CD4-positive, alpha-beta T cell treated with Interleukin-15 for 4 hours (primary cell): ENCODE measurements at places on chromosomes 1 and 21.

- no peak for DNase-seq
These were observed 7.7 kb downstream of the PDZK1IP1 start for GRCh38 chr1:47181955-47182675.

- DNase-seq, result no peak
These were observed 207.3 kb downstream of the NRIP1 start for GRCh38 chr21:14857529-14857928.

GRCh38 chr1:202804126-202804525 is 4.1 kb downstream of the KDM5B start:
- DNase-seq, result no peak

DNA sequence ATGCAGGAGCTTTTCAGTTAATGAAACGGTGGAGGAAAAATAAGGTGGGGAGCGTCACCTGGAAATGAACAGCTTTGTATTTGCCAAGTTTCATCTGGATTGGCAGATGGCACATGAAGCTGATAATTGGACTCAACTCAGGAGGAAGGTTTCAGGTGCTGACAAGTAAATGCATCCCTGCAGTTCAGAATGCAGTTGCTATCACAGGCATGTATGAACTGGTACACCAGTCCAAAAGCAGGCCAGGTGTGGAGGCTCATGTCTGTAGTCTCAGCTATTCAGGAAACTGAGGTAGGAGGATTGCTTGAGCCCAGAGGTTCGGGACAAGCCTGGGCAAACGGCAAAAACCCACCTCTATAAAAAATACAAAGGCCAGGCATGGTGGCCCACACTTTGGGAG is 15.5 kb downstream of the DEGS1 start:
- DNase-seq, result no peak

- no peak for DNase-seq
These were observed 16.1 kb downstream of the DIPK1A start for GRCh38 chr1:92944901-92945747.

DNA sequence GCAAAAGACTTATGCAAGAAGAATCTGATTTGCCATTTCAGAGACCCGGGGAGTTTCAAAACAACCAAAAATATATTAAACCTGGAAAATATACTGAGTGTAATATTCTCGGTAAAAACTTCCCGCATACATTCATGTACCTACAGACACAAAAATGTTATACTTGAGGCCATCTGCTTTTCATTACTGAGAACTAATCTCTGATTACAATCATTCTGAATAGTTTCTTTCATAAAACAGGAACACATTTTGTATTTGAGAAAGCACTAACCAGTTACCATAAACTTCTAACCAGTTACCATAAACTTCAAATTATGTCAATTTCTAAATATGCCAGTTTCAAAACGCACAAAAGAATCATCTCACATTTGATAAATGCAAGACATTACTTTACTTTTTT is 7.8 kb downstream of the ZNHIT6 start:
- no peak for DNase-seq

DNA sequence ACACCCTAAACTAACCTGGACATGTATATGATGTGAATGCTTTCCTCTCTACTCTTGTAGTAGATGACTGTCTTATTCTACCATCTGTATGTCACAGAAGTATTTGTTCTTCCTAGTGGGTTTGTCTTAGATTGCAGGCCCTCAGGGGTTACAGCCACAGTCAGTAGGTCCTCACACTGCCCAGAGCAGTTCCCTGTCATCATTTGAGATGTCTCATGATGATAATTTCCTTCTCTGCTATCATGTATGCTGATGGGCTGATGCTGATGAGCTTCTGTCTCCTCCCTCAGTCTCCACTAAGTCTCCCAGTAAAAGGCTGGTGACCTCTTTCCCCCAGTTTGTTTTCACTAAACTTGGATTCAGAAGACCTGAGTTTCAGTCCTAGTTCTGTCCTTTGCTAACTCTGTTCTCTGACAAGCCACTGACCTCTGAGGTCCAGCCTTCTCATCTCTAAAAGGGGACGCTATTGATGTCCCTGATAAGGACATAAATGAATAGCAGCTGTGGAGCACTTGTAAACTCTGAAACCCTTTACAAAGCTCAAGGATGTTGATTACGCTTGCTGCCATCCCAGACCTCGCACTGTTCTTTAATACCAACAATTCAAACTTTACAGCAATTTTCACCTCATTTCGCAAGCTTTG is 3.1 kb upstream of the ETV3 start:
- DNase-seq, result no peak

DNA sequence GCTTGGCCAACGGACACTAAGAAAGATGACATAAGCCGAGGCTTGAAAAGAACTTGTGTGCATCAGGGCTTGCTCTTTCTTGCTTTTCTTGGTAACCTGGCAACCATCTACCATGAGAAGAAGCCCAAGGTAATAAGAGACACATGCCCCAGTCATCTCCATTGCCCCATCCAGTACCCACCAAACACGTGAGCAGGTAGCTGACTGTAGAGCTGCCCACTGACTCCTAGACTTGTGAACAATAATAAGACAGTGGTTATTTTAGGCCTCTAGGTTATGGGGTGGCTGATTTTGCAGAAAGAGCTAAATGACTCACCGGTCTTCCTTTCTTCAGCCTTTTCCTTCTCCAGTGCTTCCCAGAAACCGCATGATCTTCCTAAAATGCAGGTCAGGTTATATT is 105.0 kb upstream of the JUN start:
- DNase-seq, result no peak

GRCh38 chr1:70057500-70057899 is 147.9 kb downstream of the LRRC40 start:
- no peak for DNase-seq

GRCh38 chr1:234841710-234842231 is 231.8 kb upstream of the IRF2BP2 start:
- peak; percentile 51 for DNase-seq

DNA sequence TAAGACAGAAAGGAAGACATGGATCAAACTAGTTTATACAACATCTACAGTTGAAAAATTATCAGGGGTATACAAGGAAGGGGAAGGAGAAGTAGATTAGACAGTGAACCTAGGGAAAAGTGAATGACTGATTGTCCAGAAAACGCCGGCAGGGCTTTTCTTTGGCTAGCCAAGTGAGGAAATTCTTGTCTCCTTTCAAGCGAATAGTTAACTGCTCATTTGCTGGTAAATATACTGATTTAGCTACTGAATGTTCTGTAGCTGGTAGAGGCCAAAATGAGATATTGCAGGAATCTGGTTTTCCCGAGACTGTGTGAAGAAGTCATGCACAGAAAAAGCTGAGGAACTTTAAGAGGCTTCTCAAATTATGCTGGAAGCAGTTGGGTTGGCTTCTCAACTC is 128.5 kb upstream of the ZNHIT6 start:
- DNase-seq, result no peak

DNA sequence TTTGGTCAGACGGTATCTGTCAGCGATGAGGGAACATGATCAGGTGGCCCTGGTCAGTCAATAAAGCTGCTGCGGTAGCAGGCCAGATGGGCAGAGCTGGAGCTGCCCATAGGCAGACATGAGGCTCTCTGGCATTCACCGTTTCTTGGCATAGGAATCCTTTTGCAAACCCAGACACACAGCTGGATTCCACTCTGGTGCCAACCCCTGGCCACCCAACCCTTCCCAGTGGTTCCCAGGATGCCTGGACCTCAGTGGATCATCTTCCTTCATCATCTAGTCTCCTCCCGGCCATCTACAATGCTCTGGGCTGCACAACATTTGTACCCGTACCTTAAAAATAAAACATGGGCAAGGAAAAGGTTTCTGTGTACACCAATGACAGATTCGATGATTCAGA is 68.3 kb upstream of the ACTRT2 start:
- no peak for DNase-seq

- DNase-seq, result no peak
These were observed 163.7 kb downstream of the ROR1 start for GRCh38 chr1:63937461-63938022.

DNA sequence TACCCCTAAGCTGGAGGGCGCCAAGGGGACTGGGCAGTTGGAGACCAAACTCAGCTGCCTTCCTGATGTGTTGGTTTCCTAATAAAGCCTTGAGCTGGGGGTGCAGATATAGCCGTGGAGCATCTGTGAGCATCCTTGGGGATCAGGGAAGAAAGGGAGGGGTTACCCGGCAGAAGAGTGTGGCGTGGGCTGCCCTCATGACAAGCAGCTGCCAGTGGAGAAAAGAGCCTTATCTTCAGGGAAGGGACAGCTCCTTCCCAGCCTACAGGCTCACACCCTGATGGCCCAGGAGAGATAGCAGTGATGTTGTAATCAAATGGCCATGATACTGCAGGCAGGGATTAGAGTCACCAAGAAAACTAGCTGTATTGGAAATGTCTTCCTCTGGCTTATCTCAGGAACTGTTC is 10.8 kb upstream of the NFASC start:
- DNase-seq, result no peak
